Activated effector memory CD4-positive, alpha-beta T cell treated with anti-CD3 and anti-CD28 coated beads, Interleukin-2, amount 50 U/mL, for 16 hours (primary cell): ENCODE measurements at places on chromosomes 11 and 22.

DNA sequence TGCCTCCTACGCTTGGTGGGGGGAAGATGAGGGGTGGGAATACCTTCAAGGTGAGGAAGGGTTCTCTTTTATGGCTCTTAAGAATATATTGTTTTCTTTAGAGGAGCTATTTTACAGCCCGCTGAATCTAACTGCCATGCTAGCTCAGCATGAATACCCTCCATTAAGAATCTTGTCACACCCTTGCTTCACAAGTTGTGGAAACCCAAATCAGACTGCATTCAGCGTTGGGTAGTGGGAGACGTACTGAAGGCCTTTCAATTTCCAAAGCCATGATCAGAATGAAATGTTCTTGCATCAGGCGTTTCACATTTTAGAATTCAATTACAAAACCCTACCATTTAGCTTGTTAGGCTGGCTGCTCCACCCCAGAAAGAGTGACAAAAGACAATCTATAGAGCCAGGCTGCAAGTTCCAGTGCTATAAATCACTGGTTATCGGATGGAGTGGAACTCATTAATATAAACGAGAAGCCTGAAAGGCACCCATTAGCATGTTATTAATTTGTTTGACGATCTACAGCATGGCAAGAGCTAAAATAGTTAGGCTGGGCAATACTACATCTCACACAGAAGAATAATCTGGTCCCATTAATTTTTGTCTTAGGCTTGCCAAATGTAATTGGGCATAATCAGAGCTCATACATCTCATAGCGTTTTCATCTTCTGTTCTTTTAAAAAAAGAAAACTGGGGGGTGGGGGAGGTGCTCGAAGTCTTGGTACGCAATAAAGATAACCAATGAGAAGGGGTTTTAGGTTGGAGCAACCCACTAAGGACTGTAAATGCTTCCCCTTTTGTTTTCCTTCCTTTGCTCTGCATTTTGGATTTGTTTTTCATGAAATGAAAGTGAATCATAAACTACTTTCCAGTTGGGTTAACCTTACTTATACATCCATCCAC is 57.5 kb downstream of the ABTB2 start:
- DNase-seq, result no peak

GRCh38 chr11:132028380-132029240 is 658.2 kb downstream of the NTM start:
- no peak for DNase-seq

- no peak for DNase-seq
Observed at GRCh38 chr11:20208622-20209111, 48.4 kb upstream of the DBX1 start.

GRCh38 chr11:130624971-130625544 is 176.6 kb downstream of the ADAMTS15 start:
- DNase-seq, result no peak

DNA sequence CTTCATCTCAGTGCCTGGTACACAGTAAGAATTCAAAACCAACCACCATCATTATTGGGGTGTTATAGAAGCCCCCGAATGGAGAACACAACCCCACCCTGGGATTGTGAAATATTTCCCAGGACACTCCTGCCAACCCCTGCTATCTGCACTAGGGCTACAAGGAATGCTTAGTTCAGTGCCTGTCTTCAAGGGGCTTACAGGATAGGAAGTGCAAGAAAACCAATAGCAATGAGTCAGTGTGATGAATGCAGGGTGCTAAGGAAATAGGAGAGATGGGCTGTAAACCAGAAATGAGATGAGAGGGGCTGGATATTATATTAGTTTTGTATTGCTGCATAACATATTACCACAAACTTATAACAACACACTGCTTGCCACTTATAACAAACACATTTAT is 965 bp upstream of the ASCC2 start:
- DNase-seq, result no peak

DNA sequence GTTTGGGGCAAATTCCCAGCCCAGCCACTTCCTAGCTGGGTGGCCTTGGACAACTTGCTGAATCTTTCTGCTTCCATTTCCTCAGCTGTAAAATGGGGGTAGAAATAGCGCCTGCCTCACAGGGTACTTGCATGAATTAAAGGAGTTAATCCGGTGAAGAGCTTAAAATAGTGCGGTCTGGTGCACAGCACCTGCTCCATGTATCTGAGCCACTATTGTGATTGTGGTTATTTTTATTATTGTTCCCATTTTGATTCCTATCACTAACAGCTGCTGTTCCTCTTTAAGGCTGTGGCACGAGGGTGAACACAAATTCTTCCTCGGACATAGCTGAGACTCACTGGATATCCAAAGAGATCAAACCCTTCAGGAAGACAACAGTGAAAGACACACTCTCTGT is 46.9 kb upstream of the TP53I11 start:
- DNase-seq, result no peak

DNA sequence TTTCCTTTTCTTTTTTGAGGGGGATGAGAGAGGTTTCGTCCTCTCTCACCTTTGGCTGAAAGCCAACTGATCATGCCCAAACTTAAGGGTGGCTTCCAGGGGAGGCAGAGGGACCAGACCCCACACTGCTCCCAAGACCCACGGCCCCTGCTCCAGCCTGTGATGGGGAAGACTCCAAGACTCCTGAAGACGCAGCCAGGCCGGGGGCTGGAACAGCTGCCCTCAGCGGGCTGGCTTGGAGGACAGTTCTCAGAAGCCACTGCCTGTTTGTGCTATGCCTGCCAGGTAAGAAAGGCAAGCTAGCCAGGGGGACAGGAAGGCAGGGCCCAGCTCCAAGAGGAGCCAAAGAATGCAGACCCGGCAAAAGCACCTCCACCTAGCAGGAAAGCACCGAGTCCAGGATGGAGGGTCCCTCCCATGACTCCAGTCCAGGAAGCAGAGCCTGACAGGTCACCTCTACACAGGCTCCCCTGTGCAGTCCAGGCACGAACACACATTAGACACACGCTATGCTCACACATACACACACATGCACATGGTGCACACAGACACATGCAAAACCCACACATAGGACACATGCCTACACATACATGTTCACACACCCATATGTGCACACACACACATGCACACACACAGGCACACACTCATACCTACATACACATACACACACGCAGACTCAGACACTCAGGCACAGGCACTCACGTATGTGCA is 31.3 kb downstream of the GNB1L start:
- DNase-seq, result peak; percentile 53

- no peak for DNase-seq
Observed at GRCh38 chr11:113668255-113668654, 37.9 kb downstream of the TMPRSS5 start.

- DNase-seq, result no peak
Observed at GRCh38 chr11:129702410-129703398, 112.9 kb upstream of the TMEM45B start.

GRCh38 chr22:46726066-46726985 is 11.7 kb downstream of the CERK start:
- no peak for DNase-seq

DNA sequence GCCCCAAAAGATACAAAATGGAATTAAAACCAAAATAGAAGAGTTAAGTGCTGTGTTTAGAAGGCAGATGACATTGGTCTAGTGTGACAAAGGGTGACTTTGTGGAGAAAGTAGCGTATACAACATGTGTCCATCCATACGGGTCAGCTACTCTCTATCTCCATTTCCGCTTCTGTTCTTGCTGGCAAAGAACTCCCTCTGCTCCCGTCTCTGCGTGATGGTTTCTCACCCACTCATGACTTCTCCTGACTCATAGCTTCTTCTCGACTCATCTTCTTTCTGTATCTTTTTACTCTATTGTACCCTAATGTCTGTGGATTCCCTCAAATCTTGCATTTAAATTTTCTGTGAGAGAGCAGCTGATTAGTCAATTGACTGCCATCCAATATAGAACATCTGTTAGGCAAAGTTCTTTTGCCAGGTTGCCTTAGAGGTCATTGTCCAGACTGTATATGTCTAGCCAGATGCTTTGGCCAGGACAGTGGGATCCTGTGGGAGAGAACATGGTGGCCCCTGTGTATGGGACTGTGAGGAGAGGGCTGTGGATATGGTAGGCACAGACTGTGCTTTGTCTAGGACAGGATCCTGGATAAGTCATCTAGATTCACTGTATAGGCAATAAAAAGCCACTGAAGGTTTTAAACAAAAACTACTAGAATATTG is 28.4 kb downstream of the MMP13 start:
- DNase-seq, result no peak

GRCh38 chr22:48535868-48536540 is 1291.7 kb downstream of the BRD1 start:
- no peak for DNase-seq

DNA sequence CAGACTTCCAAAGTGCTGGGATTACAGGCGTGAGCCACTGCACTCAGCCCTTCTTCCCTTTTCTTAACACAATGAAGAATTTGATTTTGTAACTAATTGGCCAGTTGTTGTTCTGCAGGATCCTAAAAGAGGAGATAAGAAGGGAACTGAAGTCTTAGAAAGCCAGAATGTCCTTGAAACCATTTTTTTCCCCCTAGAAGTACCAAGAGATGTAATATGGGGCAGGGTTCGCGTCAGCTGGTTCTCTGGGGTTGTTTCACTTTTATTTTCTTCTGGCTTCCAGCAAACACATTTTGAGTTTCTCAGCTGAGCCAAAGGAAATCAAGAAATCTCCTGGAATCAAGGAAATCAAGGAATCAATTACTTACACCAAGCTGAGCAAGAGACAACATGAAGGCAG is 7.6 kb upstream of the NUCB2 start:
- no peak for DNase-seq

GRCh38 chr11:93740730-93741093 is 583 bp downstream of the TAF1D start:
- DNase-seq, result peak; percentile 86

DNA sequence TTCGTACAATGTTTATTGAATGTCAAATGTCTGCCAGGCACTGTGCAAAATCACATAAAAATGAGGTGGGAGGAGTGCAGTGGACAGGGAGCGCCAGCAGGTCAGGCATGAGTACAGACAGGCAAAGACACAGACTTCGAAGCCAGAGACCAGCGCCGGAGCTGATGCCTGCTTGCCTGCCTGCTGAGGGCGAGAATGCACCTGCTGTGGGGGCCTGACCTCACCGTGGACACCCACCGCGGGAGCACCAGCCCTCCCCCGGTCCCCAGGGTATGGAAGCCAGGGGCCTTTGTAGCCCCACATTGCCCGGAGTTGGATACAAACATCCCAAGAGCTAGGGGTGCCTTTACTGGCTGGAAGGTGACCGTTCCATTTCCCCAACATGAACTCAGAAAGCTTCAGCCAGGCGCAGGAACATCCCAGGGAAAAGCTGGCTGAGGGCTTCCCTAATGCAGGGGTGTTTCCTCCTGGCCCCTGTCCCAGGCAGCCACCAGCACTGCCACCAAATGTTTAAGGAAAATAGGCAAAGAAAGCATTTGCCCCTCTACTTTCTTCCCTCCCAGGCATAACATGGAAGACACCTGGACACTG is 17.9 kb downstream of the IFITM10 start:
- DNase-seq, result peak; percentile 54

GRCh38 chr11:128052912-128053641 is 534.3 kb downstream of the ETS1 start:
- no peak for DNase-seq

GRCh38 chr11:44128729-44129128 is 33.3 kb downstream of the EXT2 start:
- no peak for DNase-seq

GRCh38 chr11:111285189-111286091 is 12.9 kb upstream of the POU2AF3 start:
- no peak for DNase-seq

DNA sequence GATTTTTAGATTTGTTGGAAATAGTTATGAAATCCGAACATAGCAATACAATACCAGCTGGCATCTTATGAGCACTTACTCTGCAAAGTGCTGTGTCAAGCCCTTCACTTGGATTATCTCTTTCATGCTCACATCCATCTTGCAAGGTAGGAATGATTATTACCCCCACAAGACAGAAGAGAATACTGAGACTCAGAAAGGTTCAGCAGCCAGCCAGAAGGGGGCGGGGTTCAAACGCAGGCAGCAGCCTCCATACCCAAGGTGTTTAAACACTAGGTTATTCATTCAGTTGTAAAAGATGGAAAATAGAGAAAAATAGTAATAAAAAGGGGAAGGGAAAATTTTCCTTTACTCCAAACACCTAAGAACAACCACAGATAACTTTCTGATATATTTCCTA is 158.5 kb downstream of the CCDC34 start:
- no peak for DNase-seq

DNA sequence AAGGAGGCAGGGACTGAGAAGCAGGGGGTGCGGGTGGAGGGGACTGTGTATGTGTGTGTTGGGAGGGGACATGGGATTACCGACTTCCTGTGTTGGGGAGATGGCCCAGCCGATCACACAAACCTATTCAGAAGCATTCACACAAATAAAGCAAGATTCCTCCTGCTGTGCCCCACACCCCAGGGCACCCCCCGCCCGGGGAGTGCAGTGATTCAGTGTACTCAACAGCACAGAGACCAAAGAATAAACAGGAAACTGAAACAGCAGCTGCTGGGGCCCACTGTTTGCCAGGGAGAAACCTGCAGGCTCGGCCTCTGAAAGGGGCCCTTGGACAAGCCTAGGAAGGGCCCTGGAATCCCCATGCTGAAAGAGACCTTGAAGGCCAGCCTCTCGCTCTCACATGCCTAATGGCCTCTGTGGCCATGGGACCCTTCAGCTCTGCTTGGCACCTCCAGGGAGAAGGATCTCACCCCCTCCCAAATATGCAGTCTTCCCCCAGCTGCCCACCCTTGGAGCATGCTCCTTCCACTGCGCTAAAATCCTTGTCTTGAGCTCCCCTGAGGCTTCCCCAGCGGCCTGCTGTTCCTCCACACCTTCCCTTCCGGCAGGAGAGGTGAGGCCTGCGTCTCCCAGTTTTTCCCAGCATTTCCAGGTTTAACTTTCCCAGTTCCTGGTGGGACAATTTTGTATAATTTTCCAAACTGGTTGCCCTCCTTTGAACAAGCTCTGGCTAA is 72.9 kb downstream of the CSNK2A3 start:
- DNase-seq, result peak; percentile 54
